ENCODE measurements at places on chromosomes 4 and X. TPM values are rescaled to one million over a fixed set of nuclear protein-coding genes. Genes with fewer than 3 reads are reported as not detected.

PNCK gene
- total RNA-seq, result 0.07 TPM

TBC1D8B gene
- 1.6 TPM for total RNA-seq

APEX2 gene
- total RNA-seq, result 30.7 TPM

SATL1 gene
- total RNA-seq, result not detected

PLA2G12A gene
- 10.8 TPM for total RNA-seq

XKRX gene
- total RNA-seq, result 0.89 TPM

STOX2 gene
- total RNA-seq, result 3.1 TPM

CDX4 gene
- total RNA-seq, result not detected
